ENCODE measurements at places on chromosomes 7 and 10. TPM values are rescaled to one million over a fixed set of nuclear protein-coding genes. Genes with fewer than 3 reads are reported as not detected.

Gene DIP2C
- total RNA-seq = 12.6 TPM

Gene GIMAP1
- under 0.01 TPM for total RNA-seq

Gene CAV2
- total RNA-seq = 60.1 TPM

Gene SMO
- 12.6 TPM for total RNA-seq

Gene TFEC
- under 0.01 TPM for total RNA-seq

Gene ANKRD61
- total RNA-seq = 0.26 TPM

Gene LIPK
- not detected for total RNA-seq

Gene AKR1D1
- not detected for total RNA-seq

DNA sequence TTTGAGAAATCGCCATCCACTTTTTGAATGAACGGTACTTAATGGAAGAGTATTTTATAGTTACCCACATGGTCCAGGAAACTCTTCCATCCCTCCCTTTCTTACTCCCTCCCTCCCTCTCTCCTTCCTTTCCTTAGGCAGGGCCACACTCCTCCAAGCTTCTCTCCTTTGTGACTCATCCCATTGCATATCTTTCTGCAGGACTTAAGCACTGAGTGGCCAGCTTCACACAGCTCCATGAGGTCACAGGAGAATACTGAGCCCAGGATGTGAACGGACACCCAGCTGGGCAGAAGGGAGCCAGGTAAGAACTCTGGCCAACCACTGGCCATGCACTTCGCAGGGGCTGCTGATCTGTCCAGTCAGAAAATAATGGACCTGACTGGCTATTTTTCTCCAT lies 189.7 kb upstream of the ADCY1 start:
- no peak for DNase-seq

DNA sequence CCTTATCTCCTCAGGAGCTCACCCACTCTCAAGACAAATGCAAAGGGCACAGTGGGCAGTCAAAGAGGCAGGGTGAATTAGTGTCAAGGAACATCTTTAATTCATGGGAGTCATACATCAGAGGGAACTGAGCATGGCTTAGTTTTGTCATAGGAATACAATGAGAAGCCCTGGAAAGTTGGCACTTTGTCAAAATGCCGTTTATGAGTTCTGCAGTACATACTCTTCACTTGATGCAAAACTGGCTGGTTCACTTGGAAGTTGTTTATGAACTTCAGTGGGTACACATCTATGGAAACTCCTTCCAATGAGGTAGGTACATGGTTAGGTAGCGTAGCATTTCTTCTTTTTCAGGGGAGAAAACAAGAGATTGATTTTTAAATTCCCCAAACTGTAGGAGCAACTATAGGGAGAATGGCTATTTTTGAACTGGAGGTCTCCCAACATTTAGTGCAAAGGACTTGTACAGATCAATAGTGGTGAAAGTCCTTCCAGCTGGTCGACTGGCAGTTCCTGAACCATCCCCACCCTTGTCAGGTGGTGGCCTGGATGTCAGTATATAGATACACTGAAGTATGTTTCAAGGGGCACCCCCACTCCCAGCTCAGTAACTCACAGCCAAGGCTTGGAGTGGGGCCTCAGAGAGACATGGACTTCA lies 580.5 kb downstream of the REEP3 start:
- no peak for DNase-seq

- no peak for DNase-seq
Measured at GRCh38 chr7:47583739-47584535, 2.0 kb upstream of the TNS3 start.

- DNase-seq = peak; percentile 92
Measured at GRCh38 chr10:13839430-13839990, 252.7 kb downstream of the PRPF18 start.

GRCh38 chr7:116780966-116781365 lies 81.4 kb upstream of the CAPZA2 start:
- no peak for DNase-seq

- DNase-seq = no peak
Measured at GRCh38 chr7:3412871-3413270, 111.8 kb downstream of the SDK1 start.

GRCh38 chr7:64618785-64619456 lies 47.0 kb upstream of the ZNF107 start:
- DNase-seq = peak; percentile 66

GRCh38 chr10:87966459-87966858 lies 103.0 kb downstream of the PTEN start:
- DNase-seq = no peak

GRCh38 chr7:132541656-132542055 lies 34.6 kb downstream of the PLXNA4 start:
- DNase-seq = no peak

DNA sequence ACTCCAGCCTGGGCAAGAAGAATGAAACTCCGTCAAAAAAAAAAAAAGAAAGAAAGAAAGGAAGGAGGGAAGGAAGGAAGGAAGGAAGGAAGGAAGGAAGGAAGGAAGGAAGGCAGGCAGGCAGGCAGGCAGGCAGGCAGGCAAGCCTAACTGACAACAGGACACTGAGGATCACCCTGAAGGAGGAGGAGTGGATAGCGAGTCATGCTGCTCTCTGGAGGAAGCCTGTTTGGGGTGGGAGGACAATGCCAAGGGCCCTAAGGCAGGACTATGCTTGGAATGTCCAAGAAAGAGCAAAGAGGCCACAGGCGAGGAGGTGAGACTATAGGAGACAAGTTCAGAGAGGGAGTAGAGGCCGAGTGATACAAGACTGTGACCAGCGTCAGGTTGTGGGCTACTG lies 107.0 kb upstream of the PARD3 start:
- no peak for DNase-seq

DNA sequence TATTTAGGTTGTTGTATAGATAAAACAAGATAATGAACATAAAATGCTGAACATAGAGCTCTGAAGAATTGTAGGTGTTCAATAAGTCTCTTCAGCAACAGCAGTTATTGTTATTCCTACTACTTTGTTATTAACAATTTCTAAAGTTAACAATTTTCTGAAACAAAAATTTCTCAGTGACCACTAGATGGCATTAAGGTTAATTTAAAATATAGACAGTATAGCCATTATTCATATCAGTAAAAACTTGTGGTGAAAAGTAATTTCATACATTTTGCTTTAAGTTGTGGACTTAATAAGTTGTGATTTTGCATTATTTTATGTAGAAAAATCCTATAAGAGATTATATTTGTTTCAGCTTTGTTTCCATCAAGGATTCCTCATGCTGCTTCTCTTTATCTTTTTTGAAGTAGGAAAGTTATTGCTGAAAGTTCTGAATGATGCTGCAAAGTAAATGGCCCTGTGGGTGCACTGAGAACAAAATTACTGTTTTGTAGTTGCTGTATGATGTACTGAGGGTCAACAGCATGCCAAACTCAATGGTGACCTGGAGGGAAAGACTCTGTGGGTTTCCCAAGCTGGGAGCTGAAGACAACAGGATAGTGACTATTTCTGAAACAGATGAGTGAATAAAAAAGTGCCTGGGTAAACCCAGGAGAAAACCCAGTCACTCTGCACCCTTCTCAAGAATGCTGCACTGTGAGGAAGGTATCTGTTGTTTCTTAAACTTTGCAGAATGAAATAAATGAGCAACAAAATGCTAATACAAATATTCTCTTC lies 253.6 kb downstream of the KIF20B start:
- DNase-seq = peak; percentile 37

DNA sequence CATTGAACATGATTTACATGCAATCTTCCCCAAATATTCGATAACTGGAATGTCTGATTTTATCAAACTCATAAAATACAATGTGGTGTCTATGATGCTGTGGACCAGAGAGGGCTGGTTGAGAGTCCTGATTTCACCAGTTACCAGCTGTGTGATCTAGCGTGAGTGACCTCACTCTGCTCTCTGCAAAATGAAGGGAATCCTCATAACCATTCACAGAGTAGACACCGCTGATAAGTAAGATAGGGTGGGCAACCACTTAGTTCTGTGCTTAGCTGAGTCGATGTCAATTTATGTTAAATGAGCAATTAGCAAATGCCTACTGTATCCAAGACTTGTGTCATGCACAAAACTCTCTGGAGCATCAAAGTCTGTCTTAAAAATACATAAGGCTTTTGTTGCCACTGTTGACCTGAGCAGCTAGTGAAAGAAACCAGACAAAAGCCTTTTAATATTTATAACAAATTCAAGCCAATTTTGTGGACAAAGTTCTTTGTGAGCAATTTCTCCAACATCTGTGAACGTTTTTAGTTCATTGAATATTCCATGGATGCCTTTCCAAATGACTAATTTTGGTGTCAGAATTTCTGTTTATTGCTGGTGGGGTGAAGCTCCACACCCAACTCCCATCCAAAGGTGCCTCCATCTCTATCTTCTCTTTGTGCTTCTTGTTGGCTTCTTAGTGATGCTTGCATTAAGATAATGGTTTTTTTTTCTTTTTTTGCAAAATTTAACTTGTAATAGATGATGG lies 314.2 kb downstream of the ADRA2A start:
- DNase-seq = no peak

- peak; percentile 32 for DNase-seq
Measured at GRCh38 chr10:72274730-72275350, 1.1 kb downstream of the DDIT4 start.
